ENCODE measurements at places on chromosomes 6 and 20.

- ATAC-seq, result no peak
Observed at GRCh38 chr6:139376017-139376330, 1.5 kb upstream of the CITED2 start.

GRCh38 chr20:23296841-23297701, 53.5 kb upstream of the NXT1 start:
- peak; percentile 28 for ATAC-seq

DNA sequence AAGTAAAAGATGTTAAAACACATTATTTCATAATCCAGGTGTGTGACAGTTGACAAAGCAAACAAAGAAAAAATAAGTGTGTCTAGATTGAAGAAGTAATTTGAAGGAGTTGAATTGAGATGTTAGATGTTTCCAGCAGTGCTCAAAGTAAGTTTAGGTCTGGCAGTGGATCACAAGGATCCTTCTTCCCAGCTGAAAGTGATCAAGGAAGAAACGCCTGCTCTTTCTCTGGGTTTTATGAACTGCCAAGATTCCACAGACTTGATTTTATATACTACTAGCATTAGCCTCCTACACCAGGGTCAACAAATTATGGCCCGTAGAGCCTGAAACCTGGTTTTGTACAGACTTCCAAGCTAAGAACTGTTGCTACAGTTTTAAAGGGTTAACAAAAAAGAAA, 30.3 kb downstream of the STX7 start:
- no peak for ATAC-seq

- no peak for ATAC-seq
Observed at GRCh38 chr20:25277051-25277801, 29.3 kb downstream of the PYGB start.

- peak; percentile 29 for ATAC-seq
Observed at GRCh38 chr6:111534231-111534751, 51.3 kb upstream of the REV3L start.

DNA sequence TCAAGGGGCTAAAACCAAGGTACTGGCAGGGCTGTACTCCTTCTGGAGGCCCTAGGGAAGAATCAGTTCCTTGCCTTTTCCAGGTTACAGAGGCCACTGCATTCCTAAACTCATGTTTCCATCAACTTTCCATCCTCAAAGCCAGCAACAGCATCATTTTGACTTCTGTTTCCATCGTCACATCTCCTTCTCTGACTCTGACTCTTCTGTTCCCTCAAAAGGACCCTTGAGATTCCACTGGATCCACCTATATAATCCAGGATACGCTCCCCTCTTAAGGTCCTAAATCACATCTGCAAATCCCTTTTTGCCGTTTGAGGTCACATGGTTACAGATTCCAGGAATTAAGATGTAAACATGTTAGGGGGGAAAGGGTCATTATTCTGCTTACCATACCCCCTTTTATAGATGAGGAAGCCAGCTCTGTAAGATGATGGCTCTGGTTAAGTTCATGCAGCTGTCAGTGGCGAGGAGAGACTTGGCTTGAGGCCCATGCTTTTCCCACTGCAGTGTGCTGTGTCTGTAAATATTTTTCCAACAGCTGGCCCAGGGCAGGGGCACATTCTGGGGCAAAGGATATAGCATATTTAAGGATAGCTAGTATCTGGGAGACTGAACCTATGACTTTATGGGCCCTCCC, 114.6 kb downstream of the TNFRSF21 start:
- no peak for ATAC-seq

DNA sequence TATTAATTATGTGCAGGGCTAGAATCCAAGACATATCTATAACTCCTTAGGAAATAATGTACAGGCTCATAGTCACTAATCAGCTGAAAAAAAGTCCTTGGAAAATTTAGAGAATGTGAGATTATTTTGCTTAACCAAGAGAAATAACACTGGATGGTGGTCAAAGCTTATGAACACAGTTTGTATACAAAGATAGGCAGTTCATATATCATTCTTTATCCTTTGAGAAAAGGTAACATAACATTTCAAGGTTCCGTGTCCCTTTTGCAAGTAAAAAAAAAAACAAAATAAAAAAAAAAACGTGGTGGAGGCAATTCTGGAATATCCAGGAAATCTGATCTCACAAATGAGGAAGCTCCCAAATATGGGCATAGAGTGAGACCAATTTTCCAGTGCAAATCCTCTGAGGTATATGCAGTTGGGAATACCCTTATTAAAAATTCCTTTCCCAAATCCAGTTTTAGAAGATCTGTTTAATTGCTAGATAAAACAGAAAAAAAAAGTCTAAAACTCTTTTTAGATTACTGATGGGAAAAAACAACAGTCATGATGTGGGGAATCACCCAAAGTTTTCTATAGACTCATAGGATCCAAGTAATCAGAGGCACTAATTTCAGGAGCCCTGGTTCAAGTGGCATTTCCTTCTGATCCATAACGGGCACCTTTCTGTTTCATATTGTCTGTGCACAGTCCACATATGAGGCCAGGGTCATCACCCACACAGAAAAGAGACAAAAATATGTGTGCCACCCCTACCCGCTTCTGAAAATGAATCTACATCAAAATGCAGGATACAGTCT, 17.7 kb upstream of the TNFAIP3 start:
- ATAC-seq, result no peak

DNA sequence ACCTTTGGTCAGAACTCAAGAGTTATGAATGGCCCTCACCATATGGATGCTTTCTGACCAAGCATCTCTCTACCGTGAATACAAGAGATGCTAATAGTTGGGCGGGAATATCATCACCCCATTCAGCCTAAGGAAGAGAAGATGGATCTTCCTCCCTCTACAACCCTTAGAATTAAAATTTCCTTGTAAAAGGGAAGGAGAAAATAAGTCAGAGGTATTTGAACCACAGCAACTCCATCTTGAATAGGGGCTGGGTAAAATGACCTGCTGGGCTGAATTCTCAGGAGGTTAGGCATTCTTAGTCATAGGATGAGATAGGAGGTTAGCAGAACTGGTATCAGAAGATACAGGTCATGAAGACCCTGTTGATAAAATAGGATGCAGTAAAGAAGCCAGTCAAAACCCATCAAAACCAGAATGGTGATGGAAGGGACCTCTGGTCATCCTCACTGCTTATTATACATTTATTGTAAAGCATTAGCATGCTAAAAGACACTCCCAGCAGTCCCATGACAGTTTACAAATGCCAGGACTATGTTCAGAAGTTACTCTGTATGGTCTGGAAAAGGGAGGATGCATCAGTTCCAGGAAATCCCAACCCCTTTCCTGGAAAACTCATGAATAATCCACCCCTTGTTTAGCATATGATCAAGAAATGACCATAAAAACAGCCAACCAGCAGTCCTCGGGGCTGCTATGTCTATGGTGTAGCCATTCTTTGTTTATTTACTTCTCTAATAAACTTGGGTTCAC, 101.2 kb downstream of the DTNBP1 start:
- ATAC-seq, result peak; percentile 29

GRCh38 chr20:35398660-35399144, 13.1 kb downstream of the UQCC1 start:
- ATAC-seq, result no peak

DNA sequence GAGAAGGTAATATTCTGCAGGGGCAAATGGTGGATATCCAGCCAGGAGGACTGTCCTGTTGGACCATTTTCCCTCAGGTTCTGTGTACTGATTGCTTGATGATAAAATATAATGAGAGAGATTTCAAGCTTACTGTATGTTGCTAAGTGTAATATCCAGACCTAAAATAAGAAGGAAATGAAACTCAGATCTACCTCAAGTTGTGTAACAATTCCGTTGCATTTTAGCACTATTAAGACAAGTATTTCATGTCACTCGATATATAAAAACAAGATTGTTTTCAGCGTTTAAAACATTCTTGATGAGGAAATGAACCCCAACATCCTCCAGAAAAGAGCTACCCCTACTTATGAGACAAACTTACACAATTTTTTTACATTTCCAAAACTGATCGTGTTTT, 57.2 kb downstream of the RGS17 start:
- no peak for ATAC-seq

DNA sequence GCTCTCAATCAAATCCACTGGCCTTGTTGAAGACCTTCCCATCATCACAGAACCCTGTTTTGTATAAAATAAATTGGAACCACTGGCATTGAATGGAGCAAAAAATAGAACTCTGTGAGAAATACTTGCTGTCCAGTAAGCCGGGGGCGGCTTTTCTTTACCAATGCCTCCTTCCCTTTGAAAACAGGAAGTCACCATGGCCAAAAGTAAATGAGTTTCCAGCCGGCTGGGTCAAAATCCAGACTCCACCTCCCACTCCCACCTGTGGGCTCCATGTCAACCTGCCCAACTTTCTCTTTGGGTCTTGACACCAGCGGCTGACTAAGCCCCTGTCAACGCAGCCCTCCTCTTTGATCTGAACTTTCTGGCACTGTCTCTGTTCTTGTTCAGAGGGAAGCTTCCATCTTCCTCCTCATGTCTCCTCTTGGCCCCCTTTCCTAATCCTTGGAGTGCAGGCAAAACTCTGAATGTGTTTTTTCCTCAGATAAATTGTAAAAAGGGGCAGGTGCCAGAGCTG, 95.2 kb downstream of the TFAP2C start:
- no peak for ATAC-seq

DNA sequence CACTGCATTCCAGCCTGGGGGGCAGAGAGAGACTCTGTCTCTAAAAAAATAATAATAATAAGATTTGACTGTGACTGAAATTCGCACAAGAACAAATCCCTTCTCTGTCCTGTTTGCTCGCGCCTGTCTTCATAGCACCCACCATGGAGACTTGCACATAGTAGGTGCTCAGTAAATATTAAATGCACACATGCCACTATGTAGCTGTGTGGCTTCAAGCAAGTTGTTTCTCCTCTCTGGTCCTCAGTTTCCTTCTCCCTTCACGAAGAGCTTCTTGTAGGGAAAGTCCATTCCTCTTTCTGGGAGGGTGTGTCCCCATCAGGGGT, 15.4 kb upstream of the PTGIS start:
- no peak for ATAC-seq

- ATAC-seq, result no peak
Observed at GRCh38 chr6:38080360-38080759, 260.8 kb downstream of the ZFAND3 start.
